ENCODE measurements at places on chromosomes 4 and X.

DNA sequence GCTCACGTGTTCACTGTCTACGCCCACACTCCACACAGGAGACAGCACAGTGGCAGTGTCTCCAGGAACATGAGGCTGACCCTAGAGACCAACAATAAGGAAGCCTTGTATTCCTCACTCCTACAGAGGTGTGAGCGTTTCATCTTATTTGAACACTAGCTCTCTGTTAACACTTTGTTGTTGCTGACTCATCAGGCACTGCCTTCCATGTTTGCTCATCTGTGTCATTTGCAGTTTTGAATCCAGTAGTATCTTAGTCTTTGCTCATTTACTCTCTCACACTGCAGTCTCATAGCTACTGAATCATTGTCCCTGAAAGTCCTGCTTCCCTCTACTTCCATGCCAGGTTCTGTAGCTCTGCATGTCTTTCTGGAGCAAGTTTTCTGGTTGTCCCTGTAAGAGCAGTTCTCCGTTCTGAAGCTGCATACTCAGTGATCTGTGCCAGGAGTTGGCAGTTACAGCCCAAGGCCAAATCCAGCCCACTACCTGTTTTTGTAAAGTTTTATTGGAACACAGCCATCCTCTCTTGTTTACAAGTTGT lies 80.3 kb upstream of the DCLK2 start:
- H3K27me3 ChIP-seq: peaks cover 5% of the 10 kb centered on the region
- no peaks in the 10 kb centered on the region for H3K36me3 ChIP-seq
- no peak overlapping the region for H3K4me3 ChIP-seq
- DNase-seq: no peak
- no peak overlapping the region for H3K27ac ChIP-seq

DNA sequence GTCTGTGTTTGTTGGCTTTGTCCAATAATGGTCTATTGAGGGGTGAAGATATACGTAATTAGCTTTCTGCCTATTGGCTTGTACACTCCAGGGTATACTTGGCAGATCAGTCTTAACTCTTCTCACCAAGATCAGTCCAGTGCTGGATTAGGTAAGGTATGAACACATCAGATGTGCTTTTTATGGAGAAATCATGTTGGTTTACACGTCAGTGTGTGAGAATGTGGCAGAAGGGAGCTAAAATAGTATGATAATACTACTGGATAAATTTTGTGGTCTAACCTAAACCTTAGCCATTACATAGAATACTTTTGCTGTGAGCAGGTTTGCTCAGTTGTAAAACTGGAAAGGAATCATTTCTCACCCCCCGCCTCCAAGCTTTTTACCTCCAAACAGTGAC lies 4.2 kb downstream of the PDHA1 start:
- H3K27me3 ChIP-seq: no peaks in the 10 kb centered on the region
- peaks cover 28% of the 10 kb centered on the region for H3K4me1 ChIP-seq
- H3K4me3 ChIP-seq: no peak overlapping the region
- no peak overlapping the region for H3K27ac ChIP-seq

DNA sequence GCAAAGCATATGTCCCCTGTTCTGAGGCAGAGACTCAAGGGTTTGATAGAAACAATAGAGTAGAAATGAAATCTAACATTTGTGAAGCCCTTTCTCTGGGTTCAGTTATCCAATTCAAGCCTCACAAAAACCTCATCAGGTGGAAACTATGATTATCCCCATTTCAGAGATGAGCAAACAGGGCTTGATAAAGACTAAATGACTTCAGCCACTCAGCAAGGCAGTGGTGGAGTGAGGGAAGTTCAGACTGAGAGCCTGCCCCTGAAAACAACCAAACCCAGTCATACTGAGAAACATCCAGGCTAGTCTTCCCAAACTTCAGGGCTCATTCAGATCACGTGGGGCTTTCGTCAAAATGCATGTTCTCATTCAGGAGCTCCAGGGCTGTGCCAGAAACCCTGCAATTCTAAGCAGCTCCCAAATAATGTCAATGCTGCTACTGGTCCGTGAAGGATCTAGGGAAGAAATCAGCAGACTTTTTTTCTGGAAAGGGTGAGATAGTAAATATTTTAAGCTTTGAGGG lies 109.6 kb upstream of the KIT start:
- H3K27ac ChIP-seq: peak overlapping the region; percentile 83
- H3K36me3 ChIP-seq: no peaks in the 10 kb centered on the region
- peak overlapping the region; percentile 50 for H3K4me3 ChIP-seq
- peaks cover 5% of the 10 kb centered on the region for H3K4me1 ChIP-seq
- DNase-seq: peak; percentile 36

DNA sequence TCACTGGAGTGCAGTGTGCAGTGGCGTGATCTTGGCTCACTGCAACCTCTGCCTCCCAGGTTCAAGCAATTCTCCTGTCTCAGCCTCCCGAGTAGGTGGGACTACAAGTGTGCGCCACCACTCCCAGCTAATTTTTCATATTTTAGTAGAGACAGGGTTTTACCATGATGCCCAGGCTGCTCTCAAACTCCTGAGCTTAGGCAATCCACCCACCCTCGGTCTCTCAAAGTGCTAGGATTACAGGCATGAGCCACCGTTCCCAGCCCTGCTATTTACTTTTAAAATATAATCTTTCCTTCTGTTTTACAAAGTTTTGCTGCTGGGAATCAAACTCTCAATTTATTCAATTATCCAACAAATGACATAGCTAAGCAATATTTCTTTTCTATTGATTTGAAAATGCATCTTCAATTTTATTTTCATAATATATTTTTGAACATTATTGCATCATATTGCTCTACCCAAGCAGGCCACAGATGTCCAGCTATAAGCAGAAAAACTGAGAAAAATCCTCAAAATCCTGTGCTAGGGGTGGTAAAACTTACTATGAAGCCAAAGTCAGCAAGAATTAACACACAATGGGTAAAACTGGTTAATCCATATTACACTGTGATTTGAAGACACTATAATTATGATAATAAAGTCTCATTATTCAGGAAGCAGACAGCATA lies 5.2 kb downstream of the TIFA start:
- no peak overlapping the region for H3K27ac ChIP-seq
- H3K36me3 ChIP-seq: peaks cover 39% of the 10 kb centered on the region
- DNase-seq: no peak
- no peaks in the 10 kb centered on the region for H3K27me3 ChIP-seq
- no peak overlapping the region for H3K4me3 ChIP-seq

DNA sequence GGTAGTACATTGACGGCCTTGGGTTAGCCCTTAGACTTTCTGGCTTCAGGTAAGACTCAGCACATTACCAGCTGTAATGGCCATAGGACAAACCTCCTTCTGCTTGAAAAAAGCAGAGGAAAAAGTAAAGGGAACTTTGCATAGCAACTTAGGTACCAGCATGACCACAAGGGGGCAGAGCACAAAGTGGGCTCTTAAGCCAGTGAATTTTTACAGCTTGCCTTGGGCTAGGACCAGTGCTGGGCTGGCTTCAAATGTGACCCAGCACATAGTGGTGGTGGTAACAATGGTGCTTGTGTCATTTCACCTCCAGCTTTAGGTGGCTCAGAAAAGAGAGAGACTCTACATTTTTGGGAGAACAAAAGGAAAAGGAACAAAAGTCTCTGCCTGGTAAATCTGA lies 66.1 kb downstream of the KLHL4 start:
- DNase-seq: no peak
- H3K4me1 ChIP-seq: no peaks in the 10 kb centered on the region
- H3K4me3 ChIP-seq: no peak overlapping the region
- H3K36me3 ChIP-seq: no peaks in the 10 kb centered on the region
- no peaks in the 10 kb centered on the region for H3K27me3 ChIP-seq

DNA sequence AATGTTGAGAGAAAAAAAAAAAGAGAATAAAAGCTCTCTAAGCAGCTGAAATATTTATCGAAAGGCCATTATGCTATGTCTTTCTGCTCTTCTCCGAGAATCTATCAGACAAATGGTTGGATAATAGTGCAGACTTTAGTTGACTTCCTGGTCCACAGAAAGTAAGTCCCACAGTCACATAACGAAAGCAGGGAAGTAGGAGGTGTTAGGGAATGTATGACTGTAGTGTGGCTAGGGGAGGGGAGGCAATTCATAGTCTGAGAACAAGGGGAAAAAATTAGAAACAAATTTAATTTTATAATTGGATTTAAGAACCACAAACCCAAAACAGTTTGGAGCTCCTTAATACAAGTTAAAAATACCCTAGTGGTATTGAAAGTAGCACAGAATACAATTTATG lies 79.7 kb upstream of the VEGFC start:
- no peak overlapping the region for H3K4me3 ChIP-seq
- H3K4me1 ChIP-seq: no peaks in the 10 kb centered on the region

- no peaks in the 10 kb centered on the region for H3K36me3 ChIP-seq
- no peak overlapping the region for H3K27ac ChIP-seq
- H3K4me3 ChIP-seq: no peak overlapping the region
- peaks cover 3% of the 10 kb centered on the region for H3K27me3 ChIP-seq
- no peaks in the 10 kb centered on the region for H3K4me1 ChIP-seq
- DNase-seq: no peak
Observed at GRCh38 chrX:111652719-111653118, 28.3 kb upstream of the ALG13 start.

DNA sequence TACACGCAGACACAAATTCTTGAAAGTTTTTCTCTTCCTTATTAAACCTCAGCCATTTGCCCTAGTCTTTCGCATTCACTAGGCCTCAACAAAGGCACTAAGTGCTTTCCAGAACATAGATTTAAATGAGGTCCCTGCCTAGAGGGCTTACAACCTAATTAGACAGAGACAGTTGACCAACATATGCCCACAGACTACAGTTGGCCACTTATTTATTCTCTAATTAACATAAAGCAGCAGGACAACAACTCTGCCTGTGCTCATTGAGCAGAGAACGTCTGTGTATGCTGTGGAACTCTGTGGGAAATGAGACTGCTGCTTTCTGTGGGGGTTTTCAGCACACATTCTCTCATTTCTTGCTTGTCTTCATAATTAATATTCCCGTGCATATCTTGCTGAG lies 303.0 kb upstream of the TACR3 start:
- no peak for DNase-seq
- no peaks in the 10 kb centered on the region for H3K27me3 ChIP-seq
- no peak overlapping the region for H3K4me3 ChIP-seq
- no peaks in the 10 kb centered on the region for H3K36me3 ChIP-seq
- H3K4me1 ChIP-seq: no peaks in the 10 kb centered on the region
- no peak overlapping the region for H3K27ac ChIP-seq

DNA sequence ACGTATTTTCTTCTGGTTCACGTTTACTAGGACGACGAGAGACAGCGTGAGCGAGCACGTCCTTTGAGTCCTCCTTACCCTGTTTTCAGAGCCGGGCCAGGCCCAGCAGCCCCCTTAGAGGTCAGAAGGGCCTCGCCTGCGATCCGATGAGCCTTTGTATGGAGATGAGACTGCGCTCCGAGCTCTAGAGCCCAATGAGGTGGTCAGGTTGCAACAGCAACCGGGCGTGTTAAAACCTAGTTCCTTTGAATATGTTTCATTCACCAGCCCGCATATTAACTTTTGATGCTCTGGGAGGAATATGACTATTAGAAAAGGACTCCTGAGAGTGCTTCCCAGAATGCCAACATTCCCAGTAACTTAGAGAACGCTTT lies 55.6 kb upstream of the TADA2B start:
- H3K4me3 ChIP-seq: peak overlapping the region; percentile 100
- peak overlapping the region; percentile 87 for H3K27ac ChIP-seq
- DNase-seq: no peak
- H3K27me3 ChIP-seq: no peaks in the 10 kb centered on the region

DNA sequence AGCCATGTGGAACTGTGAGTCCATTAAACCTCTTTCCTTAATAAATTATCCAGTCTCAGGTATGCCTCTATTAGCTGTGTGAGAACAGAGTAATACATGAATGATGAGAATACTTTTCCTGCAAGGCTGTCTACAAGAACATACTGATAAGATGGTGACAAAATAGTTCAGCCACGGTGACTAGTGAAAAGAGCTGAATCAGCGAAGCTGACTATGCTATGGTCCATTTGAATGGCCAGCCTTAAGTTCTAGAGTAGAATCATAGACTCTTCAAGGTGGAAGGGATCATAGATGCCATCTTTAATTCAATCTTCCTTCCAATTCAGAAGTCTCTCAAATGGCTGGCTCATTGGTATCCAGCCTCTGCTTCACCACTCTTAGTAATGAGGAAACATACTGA lies 163.3 kb downstream of the SPANXN1 start:
- no peaks in the 10 kb centered on the region for H3K4me1 ChIP-seq
- H3K36me3 ChIP-seq: no peaks in the 10 kb centered on the region
- H3K27me3 ChIP-seq: no peaks in the 10 kb centered on the region
- no peak overlapping the region for H3K27ac ChIP-seq

GRCh38 chr4:129675036-129675435 lies 579.1 kb downstream of the C4orf33 start:
- no peaks in the 10 kb centered on the region for H3K4me1 ChIP-seq
- no peak overlapping the region for H3K4me3 ChIP-seq
- H3K27me3 ChIP-seq: no peaks in the 10 kb centered on the region

DNA sequence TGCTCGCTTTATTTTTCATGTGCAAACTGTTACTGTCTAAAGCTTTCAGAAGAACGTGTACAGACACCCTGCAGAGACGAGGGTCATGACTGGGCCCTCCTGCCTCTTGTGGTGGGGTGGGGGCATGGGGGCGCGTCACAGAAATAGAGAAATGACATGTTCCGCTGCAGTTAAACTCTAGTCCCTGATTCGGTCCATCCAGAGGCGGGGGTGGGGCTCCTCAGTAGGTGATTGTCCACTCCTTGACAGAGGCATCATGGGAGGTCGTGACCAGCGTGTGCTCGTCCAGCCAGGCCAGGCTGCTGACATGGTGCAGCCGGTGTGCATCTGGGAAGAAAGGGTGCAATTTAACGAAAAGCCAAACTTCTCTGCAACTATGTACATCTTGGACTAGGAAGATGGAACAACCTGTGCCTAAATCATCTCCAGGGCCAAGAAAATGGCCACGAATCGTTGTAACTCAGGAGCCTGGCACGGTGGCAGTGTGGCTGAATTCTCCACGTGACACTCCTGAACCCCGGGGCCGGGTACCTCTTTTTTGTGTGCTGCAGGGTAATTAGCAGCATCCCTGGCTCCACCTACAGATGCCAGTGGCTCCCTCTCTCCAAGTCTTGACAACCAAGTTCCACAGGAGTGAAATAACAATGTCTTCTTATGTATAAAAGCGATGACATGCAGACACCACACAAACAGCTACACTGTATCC lies 41.3 kb downstream of the WDR1 start:
- H3K4me3 ChIP-seq: no peak overlapping the region
- H3K27ac ChIP-seq: no peak overlapping the region
- DNase-seq: no peak
- H3K27me3 ChIP-seq: no peaks in the 10 kb centered on the region

DNA sequence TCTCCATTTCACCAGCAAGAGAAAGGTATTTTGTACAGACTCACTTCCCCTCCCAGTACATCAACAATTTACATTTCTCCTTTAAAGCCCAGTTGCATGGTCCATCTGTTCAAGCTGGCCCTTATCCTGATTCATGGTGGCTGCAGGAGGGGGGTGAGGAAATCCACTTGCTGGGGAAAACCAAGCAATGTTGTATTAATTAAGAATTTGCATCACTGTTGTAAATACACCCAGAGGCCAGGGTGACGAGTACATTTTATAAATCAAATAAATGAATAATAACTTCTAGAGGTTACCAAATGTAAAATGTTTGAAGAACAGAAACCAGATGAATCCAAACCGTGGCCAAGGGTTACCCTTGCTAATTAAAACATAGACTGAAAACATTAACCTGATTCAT lies 395.9 kb upstream of the INTU start:
- no peaks in the 10 kb centered on the region for H3K36me3 ChIP-seq
- no peak overlapping the region for H3K27ac ChIP-seq
- no peak overlapping the region for H3K4me3 ChIP-seq
- no peaks in the 10 kb centered on the region for H3K27me3 ChIP-seq
- DNase-seq: no peak

Data from T-helper 2 cell treated with Interferon-gamma antibody and Interleukin-4, amounts not matched to agents 5 μg/mL and 100 μg/mL, for 36 hours (primary cell).